ENCODE measurements at places on chromosomes 16 and 17.

- peaks cover 16% of the 10 kb centered on the region for H3K4me1 ChIP-seq
- no peaks in the 10 kb centered on the region for H3K27me3 ChIP-seq
- no peak overlapping the region for H3K27ac ChIP-seq
- peaks cover 23% of the 10 kb centered on the region for H3K36me3 ChIP-seq
These were observed 9.5 kb downstream of the METRNL start for GRCh38 chr17:83088909-83089308.

GRCh38 chr17:79645022-79645776, 34.3 kb upstream of the RBFOX3 start:
- no peaks in the 10 kb centered on the region for H3K4me1 ChIP-seq
- no peaks in the 10 kb centered on the region for H3K27me3 ChIP-seq
- no peak for DNase-seq
- no peak overlapping the region for H3K4me3 ChIP-seq
- no peaks in the 10 kb centered on the region for H3K36me3 ChIP-seq

DNA sequence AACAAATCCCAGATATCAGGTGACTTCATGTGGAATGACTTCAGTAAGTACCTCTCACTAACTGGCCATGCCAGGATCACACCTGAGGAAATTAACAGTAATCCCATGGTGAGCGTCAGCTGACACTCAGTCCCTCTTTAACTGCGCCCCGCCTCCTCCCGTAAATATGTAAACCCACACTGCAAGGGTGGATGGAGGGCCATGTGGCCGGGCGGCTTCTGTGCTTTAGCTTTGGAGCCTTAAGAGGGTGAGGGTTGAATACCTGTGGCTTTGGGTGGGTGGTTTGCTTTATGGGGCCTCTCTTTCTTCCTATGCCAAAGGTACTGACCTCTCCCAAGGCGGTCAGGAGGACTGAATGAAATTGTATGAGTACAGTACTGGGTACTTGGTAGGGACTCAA, 141.7 kb downstream of the MRM1 start:
- no peaks in the 10 kb centered on the region for H3K36me3 ChIP-seq
- H3K27me3 ChIP-seq, result no peaks in the 10 kb centered on the region
- no peaks in the 10 kb centered on the region for H3K4me1 ChIP-seq
- no peak overlapping the region for H3K4me3 ChIP-seq

GRCh38 chr16:13307255-13307654, 405.9 kb downstream of the SHISA9 start:
- no peaks in the 10 kb centered on the region for H3K27me3 ChIP-seq
- no peaks in the 10 kb centered on the region for H3K4me1 ChIP-seq
- H3K36me3 ChIP-seq, result no peaks in the 10 kb centered on the region
- peak; percentile 96 for DNase-seq

DNA sequence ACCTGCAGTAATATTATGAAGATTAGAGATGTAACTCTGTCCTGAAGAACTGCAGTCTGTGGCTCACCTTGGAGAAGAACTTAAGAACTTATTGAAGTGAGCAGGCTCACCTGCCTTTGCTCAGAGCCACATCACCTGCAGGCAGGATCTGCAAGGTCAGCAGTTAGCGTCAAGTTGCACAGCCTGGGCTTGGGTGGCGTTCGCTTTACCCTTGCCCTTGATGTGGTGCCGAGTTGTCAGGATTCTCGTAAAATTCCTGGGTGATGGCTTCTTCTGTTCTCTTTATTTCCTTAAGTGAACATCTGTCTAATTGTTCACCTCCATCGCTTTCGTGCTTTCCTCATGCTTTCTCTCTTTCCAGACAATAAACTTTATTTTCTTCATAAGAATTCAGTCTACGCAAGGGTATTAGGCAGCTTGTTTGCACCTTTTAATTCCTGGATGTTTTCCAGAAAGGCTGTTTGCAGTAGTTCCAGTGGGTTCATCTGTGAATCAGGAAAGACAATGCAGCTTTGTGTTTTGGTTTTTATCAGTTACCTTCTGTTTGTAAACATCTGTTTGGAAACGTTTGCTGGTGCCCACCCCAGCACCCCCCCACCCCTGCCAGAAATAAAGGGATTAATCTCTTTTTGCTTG, 254.3 kb downstream of the WWOX start:
- H3K36me3 ChIP-seq, result no peaks in the 10 kb centered on the region
- no peak for DNase-seq
- no peak overlapping the region for H3K4me3 ChIP-seq
- no peaks in the 10 kb centered on the region for H3K27me3 ChIP-seq
- no peak overlapping the region for H3K27ac ChIP-seq

GRCh38 chr16:622920-623280, 7.9 kb upstream of the WFIKKN1 start:
- H3K27ac ChIP-seq, result peak overlapping the region; percentile 71
- no peak overlapping the region for H3K4me3 ChIP-seq
- no peak for DNase-seq
- peaks cover 8% of the 10 kb centered on the region for H3K4me1 ChIP-seq
- peaks cover 2% of the 10 kb centered on the region for H3K36me3 ChIP-seq

DNA sequence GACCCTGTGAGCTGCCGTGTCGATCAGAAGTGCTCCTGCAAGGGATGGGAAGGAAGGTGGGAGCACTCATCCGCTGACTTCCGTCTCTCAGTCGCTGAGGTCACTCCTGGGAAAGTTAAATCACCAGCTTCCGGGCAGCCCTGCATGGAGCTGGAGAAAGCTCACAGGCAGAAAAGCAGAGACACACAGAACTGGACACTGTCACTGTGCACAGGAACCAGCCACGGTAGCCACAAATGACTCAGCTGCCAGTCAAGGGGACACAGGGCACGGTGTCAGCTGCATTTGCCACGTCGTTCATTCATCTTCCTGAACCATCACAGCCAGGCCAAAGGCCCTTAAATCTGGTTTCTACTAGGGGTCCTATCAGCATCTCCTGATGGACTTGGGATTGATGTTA, 226.4 kb upstream of the PSMD7 start:
- H3K4me3 ChIP-seq, result no peak overlapping the region
- H3K36me3 ChIP-seq, result no peaks in the 10 kb centered on the region
- no peaks in the 10 kb centered on the region for H3K4me1 ChIP-seq
- no peak overlapping the region for H3K27ac ChIP-seq
- no peak for DNase-seq

DNA sequence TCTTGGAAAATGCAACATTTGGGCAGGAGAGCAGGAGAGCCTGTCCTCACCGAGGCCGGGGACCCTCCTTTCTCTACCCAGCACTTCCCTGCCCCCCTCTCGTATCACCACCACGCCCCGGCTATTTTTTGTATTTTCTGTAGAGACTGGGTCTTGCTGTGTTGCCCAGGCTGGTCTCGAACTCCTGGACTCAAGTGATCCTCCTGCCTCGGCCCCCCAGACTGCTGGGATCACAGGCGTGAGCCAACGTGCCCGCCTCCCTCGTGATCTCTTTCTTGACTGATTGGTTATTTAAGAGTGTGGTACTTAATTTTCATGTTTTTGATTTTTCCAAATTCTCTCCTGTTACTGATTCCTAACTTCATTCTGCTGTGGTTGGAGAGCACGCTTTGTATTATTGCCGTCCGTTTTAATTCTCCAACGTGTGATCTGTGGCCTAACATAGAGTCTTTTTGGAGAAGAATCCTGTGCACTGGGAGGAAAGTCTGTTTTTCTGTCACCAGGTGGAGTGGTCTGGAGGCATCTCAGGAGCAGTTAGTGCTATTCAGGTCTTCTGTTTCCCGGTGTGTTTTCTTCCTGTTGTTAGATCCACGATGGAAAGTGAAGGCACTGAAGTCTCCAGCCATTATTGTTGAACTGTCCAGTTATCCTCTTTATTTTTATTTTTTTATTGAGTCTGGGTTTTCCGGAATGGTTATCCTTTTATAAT, 40.4 kb downstream of the ZNF778 start:
- peak overlapping the region; percentile 43 for H3K4me3 ChIP-seq
- H3K36me3 ChIP-seq, result no peaks in the 10 kb centered on the region
- H3K27ac ChIP-seq, result no peak overlapping the region
- DNase-seq, result no peak
- no peaks in the 10 kb centered on the region for H3K4me1 ChIP-seq

DNA sequence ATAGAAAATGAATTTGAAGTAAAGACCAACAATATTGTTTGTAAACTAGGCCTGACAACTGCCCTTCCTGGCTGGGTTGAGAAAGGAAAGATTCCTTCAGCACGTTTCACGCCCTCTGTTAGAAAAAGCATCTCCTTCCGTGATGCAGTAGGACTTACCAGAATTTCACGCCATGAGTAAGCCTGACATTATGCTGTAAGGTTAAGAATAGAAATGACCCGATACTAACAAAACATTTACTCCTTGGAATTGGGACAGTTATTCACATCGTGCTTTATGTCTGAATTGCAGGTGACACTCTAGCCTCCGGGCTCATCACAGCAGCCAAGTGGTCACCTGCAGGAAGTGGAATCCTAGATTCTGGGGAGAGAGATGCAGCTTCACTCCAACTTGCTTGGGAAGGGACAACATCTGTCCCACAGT, 17.5 kb downstream of the MARCHF10 start:
- peak overlapping the region; percentile 93 for H3K27ac ChIP-seq
- peaks cover 15% of the 10 kb centered on the region for H3K4me1 ChIP-seq
- no peaks in the 10 kb centered on the region for H3K27me3 ChIP-seq
- peak; percentile 84 for DNase-seq

DNA sequence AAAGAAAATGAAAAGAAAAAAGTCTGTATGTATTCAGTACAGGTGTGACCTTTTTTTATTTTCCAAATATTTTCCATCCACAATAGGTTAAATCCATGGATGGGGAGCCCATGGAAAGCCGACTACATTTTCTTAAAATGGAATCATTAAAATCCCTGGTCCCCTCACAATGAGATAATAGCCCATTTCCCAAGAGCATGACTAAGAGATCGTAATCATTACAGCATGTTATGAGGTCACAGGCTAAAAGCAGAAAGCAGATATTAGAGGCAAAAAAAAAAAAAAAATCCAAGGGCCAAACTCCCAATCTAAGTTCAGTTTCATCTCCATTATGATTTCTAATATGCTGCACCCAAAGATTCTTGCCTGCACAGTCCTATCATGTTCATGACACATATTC, 44.7 kb downstream of the CYTH1 start:
- no peak overlapping the region for H3K27ac ChIP-seq
- no peaks in the 10 kb centered on the region for H3K36me3 ChIP-seq
- peaks cover 9% of the 10 kb centered on the region for H3K4me1 ChIP-seq
- no peak overlapping the region for H3K4me3 ChIP-seq

DNA sequence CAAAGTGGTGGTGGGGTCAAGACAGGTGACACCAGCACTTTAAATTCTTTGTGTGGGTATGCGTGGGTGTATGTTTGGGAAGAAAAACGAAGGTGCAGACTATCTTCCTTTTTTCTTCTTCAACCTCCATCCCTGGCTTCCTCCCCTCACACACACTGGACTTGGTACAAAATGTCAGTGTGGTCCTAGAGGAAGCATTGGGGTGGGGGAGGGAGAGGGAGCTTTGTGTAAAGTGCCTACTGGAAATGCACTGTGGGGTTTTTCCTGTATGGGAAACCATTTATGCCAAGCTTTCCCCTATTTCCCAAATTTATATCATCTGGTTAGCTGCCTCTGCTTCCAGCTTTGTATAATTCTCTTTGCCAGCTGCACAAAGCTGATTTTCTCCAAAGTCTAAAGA, 44.4 kb downstream of the SLFN12L start:
- H3K27ac ChIP-seq, result no peak overlapping the region
- DNase-seq, result no peak
- no peak overlapping the region for H3K4me3 ChIP-seq
- no peaks in the 10 kb centered on the region for H3K4me1 ChIP-seq

DNA sequence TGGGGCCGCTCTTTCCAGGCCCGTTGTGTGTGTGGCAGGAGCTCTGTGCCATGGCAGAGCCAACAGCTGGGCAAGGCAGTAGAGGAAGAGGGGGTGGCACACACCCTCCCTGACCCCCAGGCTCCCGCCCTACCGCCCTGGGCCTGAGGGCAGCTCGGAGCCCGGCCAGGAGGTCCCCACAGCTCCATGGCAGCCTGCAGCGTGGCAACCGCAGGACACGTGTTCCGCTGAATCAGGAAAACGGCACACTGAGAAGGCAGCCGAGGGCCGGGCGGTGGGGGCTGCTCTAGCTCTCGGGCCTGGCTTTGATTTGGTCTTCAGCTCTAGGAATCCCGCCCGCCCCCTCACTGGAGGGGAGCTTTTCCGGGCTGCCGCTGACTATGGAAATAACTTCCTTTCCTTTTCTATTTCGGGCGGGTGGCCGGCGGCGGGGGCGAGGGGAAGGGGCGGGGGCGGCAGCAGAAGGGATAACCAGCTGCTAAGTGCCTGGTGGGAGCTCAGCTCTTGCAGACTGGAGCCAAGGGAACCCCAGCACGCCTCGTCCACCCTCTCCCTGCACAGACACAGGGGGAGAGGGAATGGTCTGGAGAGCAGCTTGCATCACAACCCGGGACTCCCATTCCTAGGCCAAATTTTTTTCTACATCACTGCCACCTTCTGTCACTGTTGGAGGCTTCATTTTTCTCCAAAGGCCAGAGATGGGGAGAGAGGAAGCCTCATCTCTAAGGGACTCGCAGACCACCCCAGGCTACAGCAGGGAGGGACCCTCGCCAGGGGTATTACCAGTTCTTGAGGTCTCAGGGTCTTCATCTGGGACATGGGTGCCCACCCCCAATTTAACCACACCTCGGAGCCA, 24.8 kb upstream of the MRPS23 start:
- H3K4me1 ChIP-seq, result peaks cover 58% of the 10 kb centered on the region
- H3K27ac ChIP-seq, result peak overlapping the region; percentile 95
- no peak overlapping the region for H3K4me3 ChIP-seq
- peak; percentile 97 for DNase-seq

DNA sequence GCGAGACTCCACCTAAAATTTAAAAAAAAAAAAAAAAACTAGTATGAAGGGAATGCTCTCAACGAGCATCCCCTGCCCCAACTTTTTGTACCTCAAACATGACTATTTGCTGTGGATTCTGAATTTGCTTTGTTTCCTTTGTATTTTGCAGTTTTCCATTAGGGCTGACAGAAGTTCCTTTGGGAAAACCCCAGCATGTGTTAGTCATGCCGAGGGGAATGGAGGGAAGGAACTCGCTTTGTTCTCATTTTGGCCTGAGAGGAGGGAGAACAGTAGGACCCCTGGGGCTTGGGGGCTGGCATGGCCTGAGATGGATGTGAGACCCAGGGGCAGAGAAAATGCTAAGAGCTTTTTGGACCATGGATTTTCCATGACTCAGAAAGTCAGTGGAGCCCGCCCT, 20.5 kb downstream of the KRT9 start:
- no peaks in the 10 kb centered on the region for H3K36me3 ChIP-seq
- H3K4me1 ChIP-seq, result peaks cover 19% of the 10 kb centered on the region
- peaks cover 8% of the 10 kb centered on the region for H3K27me3 ChIP-seq

DNA sequence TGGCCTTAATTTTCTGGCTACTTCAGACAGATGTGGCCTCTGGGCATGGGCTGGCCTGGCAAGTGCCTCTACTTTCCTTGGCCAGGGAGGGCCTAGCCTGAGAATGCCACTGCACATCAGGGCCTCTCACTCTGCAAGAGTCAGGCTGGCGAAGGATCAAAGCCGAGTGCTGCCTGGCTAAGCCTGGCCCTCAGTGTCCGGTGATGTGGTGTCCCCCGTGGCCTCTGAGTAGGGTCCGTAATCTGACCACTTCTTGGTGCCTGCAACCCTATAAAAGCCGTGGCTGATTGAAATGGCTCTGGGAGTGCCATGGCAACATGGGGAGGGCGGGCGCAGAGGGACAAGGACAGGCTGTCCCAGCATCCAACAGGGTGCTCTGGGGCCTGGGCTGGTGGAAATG, 30.2 kb downstream of the TBX4 start:
- H3K4me3 ChIP-seq, result no peak overlapping the region
- no peak for DNase-seq
- H3K27ac ChIP-seq, result no peak overlapping the region
- no peaks in the 10 kb centered on the region for H3K27me3 ChIP-seq
- H3K36me3 ChIP-seq, result peaks cover 34% of the 10 kb centered on the region

GRCh38 chr17:45677770-45678169, 106.3 kb upstream of the CRHR1 start:
- H3K36me3 ChIP-seq, result no peaks in the 10 kb centered on the region
- H3K27ac ChIP-seq, result no peak overlapping the region
- no peak for DNase-seq
- no peaks in the 10 kb centered on the region for H3K4me1 ChIP-seq

Data from fibroblast of lung (primary cell).